ENCODE measurements at places on chromosomes 4 and X. TPM values are rescaled to one million over a fixed set of nuclear protein-coding genes. Genes with fewer than 3 reads are reported as not detected.

GPM6B gene
- not detected for total RNA-seq

DNA sequence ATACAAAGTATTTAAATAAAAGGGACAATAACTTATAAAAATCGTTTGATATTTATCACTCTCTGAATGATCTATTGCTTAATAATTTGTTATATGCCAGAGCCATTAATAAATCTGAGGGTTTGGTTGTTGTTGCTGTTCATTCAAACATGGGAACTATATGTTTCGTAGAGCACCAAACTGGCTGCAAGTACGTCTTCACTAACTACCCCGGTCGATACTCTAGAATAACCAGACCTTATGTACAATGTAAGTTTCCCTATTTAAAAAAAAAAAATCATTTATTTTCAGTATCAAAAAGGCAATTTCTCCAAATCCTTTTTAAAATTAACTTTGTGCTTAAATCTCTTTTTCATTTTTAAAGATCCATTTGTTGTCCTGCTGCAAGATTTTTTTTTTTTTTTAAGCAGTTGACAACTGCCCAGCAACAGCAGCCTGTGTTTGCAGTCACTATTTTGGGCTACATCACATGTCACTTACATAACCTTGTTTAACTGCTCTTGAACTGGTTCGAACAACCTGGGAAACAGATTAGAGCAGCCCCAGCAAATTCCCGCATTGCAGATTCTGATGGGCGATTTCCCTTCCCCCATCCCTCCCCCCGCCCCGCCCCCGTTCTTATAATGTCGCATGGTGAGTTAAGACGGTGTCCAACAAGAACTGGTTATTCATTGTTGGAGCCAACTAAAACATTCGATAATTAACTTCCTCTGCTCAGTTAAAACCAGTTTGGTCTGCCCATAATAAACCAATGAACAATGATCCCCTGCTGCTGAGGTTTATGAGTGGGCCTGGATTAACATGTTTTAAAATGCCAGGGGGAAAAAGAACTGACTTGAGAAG lies 238.9 kb downstream of the NR3C2 start:
- DNase-seq: no peak

GRCh38 chr4:176406736-176407135 lies 87.0 kb downstream of the SPCS3 start:
- DNase-seq: no peak

DNA sequence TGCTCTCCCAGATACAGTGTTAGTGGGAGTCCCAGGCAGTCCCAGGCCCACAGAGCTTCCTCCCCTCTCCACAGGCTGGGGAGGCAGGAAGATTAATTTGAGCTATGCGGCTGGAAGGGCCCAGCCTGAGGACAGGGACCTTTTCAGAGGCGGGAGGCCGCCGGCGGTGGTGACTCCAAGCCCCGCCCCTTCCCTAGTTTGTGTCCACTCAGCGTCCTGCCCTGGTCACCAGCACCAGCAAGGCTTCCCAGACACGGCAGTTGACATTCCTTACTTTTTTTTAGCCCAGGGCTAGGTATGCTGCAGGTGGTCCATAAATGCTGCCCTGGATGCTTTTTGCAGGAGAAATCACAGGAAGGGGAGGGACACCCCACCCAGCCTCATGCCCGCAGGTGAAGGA lies 67.7 kb upstream of the LRPAP1 start:
- DNase-seq: no peak

- no peak for DNase-seq
These were observed 48.9 kb downstream of the FNIP2 start for GRCh38 chr4:158817562-158818296.
